Keratinocyte (primary cell): ENCODE measurements at places on chromosomes 7 and 10.
A peak's percentile ranks its signal among the peaks of the same experiment; 100 is the strongest.

DNA sequence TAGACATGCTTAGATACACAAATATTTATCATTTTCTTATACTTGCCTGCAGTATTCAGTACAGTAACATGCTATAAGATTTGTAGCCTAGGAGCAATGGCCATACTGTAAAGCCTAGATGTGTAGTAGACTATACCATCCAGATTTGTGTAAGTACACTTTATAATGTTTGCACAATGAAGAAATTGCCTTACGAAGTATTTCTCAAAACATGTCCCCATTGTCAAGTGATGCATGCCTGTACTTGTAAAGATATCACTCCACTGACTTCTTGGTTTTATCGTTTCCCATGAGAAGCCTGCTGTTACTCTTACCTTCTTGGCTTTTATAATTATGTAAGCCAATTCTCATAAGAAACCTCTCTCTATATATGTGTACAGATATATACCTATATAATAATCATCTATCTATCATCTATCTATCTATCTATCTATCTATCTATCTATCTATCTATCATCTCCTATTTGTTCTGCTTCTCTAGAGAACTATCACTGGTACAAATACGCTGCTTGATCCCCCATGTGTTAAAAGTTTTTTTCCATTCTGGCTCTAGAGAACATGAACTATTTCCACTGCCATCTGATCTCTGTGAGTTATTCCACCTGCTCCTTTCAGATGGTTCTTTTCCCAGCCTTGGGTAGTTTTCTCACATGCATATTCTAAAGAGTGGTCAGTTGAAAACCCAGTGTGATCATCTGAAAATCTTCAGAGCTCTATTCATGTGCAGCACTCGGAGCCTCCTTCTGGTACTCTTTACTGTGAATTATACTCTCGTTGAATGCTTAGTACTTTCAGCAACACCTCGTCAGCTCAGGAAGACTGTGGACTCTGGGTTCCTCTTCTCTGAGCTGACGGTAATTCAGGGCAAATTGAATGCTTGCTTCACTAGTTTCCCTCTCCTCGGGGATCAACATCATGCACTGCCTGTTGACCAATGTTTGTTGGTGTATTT is 14.5 kb upstream of the VCL start:
- DNase-seq: no peak

DNA sequence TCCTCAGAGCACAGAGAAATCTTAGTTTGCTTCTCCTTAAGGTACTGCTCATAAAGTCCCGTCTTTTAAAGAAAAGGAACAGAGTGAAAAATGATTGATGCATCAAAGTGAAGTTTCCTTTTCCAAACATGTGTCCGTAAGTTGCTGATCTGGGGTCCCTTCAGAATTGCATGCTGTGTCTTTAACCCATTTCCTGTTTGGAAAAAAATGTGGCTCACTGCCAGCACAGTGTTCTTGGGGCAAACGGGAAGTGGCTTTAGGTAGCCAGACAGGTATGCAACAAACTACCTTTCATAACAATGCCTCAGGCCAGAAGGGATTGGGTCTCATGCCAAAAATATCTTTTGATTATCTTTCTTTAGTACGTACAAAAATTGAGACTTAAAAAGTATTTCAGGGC is 50.9 kb downstream of the TFAM start:
- DNase-seq: peak; percentile 73

GRCh38 chr7:93232673-93233018 is 480 bp downstream of the VPS50 start:
- DNase-seq: no peak

- DNase-seq: no peak
These were observed 164.1 kb downstream of the EBF3 start for GRCh38 chr10:129799942-129800341.

GRCh38 chr7:66331883-66332282 is 126.7 kb downstream of the TPST1 start:
- DNase-seq: no peak

DNA sequence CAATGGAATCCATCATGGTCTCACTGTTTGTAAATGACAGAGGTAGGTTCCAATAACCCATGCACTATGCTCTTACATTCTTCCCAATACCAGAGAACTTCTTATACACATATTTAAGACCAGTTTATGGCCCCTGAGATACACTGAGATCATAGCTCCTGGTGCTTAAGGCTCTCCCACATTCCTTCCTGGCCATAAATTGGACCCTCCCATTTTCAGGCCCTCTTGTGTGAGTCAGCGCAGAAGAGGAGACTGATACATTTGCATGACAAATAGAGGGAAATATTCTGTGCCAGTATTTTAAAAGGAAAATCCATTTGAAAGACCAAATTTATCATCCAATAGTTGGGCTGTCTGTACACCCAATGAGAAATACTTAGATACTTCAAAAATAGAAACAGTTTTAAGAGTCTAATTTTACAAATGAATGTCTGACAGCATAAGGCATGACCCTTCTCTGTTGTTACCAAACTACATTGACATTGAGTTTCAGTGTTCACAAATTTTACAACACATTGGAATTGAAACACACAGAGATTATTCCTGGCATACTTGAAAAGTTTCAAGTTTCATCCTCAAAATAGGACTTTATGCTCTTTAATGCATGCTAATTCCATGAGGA is 35.3 kb downstream of the SLC16A9 start:
- peak; percentile 55 for DNase-seq

DNA sequence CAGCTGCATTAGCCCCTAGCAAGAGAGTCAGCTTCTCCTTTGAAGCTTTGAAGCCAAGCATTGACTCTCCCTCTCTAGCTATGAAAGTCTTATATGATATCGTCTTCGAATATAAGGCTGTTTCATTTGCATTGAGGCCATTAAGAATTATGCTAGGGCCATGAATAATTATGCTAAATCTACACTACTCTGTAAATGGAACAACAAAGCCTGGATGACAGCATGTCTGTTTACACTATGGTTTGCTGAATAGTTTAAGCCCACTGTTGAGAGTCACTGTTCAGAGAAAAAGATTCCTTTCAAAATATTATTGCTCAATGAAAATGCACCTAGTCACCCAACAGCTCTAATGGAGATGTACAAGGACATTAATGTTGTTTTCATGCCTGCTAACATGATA is 52.8 kb downstream of the ZNF438 start:
- DNase-seq: no peak

DNA sequence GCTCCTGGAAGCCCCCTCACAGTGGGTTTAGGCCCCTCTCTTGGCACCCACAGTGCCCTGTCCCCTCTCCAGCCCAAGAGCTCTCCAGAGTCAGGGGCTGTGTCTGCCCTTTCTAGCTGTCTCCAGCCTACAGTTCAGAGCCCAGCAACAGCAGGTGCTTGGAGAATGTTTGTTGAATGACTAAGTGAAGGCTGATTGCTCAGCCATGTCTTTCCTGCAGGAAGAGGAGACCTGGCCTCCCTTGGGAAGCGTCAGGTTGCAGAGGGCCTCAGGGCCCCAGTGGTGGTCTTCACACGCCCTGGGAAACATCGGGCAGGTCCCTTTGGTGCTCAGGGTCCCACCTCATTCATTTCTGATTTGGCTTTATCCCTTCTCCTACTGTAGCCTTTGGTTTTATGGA is 62.5 kb downstream of the GTF2IRD1 start:
- no peak for DNase-seq

DNA sequence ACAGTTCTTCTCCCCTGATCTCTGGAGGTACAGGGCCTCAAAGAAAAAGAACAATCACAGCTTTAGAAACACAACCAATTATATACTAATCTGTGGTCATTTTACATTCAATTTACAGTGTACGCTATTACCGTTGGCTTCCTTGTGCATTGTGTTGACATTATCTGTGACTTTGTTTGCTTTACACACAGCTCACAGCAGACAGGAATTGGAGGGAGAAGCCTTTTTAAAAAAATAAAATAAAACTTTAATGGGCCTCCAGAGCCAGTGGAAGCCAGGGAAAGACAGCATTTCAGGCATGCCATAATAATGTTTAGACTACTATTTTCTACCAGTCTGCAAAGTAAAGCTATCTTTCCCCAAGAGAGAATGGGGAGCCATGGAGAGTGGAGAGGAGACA is 179.0 kb upstream of the ADO start:
- no peak for DNase-seq

DNA sequence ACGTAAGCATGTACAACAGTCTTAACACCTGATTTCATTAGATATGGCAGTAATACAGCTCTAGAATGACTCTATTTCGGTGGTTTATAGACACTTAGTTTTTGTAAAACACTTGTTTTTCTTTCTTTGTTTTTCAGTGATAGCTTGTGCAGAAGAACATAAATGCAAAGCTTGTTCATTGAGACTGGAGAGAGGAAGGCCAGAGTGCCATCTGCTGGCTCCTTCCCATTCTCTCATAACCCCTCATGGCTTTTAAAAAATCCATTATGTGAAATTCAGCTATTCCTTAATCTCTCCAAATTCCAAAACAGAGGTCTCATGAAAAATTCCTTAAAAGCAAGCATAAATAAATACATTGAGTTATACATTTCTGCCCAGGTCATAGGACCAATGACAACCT is 76.3 kb downstream of the CACNB2 start:
- no peak for DNase-seq

- no peak for DNase-seq
These were observed 7.3 kb downstream of the POLL start for GRCh38 chr10:101580486-101581399.

DNA sequence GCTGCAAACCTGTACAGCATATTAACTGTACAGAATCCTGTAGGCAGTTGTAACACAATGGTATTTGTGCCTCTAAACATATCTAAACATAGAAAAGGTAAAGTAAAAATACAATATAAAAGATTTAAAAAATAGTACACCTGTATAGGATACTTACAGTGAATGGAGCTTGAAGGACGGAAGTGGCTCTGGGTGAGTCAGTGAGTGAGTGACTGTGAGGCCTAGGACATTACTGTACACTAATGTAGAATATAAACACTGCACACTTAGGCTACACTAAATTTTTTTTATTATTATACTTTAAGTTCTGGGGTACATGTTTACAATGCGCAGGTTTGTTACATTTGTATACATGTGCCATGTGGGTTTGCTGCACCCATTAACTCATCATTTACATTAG is 97.3 kb upstream of the STK17A start:
- DNase-seq: no peak

GRCh38 chr7:68279827-68280400 is 1283.3 kb downstream of the TYW1 start:
- DNase-seq: no peak

DNA sequence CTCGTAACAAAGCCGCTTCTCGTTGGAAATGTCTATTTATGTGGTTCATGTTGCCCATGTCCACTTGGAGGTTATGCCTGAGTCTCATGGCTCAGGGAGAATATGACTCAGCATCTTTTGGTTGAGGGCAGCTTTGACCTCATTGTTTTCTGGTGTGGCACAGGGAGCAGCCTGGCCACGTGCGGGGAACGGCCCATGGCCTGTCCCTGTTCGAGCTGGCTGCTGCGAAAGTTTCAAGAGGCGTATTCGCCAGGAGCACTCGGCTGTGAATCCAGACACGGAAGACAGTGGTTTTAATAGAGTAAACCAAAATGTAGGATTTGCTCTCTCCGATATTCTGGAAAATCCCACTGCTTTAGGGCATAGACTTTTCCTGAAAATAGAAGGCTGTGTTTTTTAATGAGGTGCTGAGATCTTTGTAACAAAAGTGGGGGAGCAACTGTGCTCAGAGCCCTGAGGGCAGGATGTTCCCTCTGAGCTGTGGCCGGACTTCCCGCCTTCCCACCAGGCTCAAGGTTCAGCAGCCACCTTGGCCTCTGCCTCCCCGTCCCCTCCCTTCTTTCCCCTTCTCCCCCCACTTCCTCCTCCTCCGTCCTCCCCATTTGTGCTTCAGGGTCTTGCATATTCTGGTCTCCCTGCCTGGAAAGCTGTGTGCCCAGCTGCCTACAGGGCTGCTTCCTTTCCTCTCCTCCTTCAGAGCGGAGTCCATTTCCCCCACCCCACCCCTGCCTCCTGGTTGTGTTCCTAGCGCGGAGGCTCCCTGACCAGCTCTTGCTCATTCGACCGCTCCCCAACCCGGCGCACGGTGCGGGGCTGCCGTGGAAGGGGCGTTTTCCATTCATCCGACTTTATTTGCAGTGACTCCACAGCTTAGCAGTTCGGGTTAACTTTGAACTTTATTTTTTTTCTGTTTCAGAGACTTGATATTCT is 642.0 kb downstream of the SDK1 start:
- DNase-seq: no peak

DNA sequence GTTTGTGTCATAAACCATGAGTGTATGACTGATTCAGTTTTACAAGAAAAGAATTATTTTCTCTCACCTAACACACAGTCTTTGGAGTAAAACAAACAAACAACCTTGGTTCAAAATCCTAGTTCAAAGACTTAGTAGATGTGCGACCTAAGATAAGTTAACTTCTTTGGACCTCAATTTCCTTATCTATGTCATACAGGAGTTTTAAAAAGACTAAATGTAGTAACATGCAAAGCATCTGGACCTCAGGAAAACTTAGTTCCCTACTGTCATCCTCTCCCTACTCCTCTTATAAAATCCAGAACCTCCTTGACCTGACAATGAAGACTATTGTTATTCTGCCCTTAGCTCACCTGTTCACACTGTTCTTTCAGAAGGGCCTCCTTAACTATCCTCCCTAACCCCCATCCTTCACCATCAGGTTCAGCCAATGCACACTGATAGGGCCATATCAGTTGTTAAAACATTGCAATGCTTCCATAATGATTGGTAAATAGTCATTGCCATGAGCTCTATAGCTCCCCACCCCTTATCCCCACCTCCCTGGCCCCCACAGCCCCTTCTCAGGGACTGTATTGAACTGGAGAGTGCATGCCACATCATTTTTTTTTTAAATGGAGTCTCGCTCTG is 28.8 kb upstream of the CCNJ start:
- no peak for DNase-seq

DNA sequence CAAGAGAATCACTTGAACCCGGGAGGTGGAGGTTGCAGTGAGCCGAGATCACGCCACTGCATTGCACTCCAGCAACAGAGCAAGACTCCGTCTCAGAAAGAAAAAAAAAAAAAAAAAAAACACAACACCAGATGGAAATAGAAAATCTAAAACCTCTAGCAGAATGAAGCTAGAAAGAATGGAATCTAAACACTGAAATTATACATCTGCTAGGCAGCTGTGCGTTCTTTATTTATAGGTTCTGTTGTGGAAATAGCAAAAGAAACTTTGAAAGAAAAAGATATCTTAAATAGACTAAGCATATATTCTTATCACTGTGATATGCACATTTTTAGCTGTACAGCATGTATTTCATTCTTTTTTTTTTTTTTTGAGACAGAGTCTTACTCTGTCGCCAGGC is 17.1 kb downstream of the BMPR1A start:
- no peak for DNase-seq

GRCh38 chr7:92778972-92779371 is 57.4 kb downstream of the CDK6 start:
- DNase-seq: no peak

DNA sequence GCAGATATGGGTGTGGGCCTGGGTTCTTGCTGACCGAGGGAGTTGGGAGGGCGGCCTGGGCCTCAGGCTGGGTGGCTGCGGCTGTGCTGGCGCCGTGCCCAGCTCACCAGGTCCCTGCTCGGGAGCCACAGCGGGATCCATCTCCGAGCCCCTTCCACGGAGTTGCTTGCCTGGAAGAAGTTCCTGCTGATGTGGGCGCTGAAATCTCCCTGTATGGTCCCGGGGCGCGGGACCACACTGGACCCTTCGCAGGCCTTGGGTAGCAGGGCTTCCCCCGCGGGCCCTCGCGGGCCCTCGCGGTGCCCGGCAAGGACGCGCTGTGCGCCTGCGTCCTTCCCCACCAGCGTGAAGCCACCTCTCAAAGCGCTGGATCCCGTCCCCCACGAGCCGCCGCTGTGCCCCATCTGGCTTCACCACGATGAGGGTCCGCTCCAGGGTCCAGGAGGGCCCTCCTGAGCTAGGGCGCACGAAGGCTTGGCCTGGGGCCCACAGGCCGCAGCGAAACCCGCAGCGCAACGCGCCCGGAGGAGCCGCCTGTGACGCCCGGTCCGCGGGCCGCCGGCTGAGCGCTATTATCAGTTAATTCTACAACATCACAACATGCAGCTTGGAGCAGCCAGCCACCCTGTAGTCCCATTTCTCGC is 31.5 kb downstream of the RAB19 start:
- no peak for DNase-seq
